CD8-positive, alpha-beta T cell (primary cell): ENCODE measurements at places on chromosomes 12 and 14.

DNA sequence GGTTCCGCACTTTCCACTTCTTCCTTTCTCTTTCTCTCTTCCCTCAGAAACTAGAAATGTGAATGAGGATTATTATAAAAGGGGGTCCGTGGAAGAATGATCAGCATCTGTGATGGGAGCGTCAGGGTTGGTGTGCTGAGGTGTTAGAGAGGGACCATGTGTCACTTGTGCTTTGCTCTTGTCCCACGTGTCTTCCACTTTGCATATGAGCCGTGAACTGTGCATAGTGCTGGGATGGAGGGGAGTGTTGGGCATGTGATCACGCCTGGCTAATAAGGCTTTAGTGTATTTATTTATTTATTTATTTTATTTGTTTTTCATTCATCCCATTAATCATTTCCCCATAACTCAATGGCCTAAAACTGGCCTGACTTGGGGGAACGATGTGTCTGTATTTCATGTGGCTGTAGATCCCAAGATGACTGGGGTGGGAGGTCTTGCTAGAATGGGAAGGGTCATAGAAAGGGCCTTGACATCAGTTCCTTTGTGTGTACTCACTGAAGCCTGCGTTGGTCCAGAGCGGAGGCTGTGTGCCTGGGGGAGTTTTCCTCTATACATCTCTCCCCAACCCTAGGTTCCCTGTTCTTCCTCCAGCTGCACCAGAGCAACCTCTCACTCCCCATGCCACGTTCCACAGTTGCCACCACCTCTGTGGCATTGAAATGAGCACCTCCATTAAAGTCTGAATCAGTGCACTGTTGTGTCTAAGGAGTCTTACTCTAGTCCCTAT is 4.6 kb upstream of the ATN1 start:
- DNase-seq: no peak

- DNase-seq: no peak
These were observed 212.4 kb downstream of the EGLN3 start for GRCh38 chr14:33738491-33738890.

GRCh38 chr12:51626115-51626514 is 35.1 kb downstream of the SCN8A start:
- DNase-seq: no peak

DNA sequence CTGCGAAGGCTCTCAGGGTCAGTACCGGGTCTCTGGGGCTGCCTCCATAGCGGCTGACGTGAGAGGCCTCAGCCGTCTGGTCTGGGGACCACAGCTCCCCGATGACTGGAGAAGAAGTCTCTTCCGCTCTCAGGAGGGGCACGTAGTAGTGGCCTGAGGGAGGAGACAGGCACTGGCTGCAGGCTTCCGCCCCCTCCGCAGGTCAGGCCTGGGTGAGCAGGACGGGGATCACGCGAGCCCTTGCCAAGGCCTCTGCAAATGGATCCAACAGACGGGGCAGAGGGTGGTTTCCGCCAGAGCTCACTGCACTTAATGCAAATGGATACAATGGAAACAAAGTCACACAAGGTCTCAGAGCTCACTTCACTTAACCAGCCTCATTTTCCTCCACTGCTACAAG is 24.7 kb downstream of the ANKLE2 start:
- DNase-seq: no peak

DNA sequence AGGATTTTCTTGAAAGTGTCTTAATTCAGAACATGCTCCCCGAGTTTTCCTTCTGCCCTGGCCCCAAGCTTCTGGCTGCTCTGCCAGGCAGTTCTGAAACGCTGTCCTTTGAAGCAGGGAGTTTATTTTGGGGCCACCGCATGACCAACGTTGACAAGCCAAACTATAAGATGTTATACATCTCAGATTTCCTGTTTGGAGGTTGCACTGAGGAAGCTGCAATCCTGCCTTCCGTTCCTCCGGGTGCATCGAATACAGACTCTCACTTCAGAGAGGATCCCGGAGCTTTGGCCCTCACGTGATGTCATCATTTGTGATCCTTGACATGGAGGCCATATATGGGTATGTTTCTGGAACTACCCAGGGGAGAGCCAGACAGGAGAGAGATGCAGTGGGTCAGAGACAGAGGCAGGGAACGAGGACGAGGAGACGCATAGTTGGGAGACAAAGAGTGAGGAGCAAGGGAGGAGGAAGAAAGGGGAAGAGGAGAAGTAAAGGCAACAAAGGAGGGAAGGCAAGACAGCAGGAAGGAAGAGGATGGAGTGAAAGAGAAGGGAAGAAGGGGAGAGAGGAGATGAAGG is at the start of gene ASB2:
TSS of gene ASB2 (minus strand) at position 94 of the 581 bp plus-strand sequence. CDS start 12,031 bp downstream, outside the sequence.
- DNase-seq: no peak

- DNase-seq: no peak
These were observed 242.9 kb downstream of the CHST11 start for GRCh38 chr12:104699489-104700190.
